ENCODE measurements at places on chromosomes 12 and 14. TPM values are rescaled to one million over a fixed set of nuclear protein-coding genes. Genes with fewer than 3 reads are reported as not detected.

The TSHR gene
- total RNA-seq, result not detected

GRCh38 chr14:72619111-72619571 is 274.8 kb downstream of the DPF3 start:
- no peak for DNase-seq

DNA sequence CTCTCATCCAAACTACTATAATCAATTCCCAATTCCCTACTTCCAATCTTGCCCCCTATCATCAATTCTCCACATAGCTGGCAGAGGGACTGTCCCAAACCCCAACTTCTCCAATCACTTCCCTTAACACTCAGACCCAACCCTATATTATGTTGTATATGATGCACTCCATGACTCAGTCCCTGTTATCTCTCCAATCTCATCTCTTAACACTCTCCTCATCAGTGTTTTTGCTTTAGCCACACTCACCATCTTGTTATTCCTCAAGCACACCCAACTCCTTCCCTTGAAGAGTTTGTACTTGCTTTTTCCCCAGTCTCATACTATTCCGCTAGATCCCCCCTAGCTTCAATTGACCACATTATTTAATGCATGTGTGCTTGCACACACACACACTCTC is 4.9 kb downstream of the RHOJ start:
- no peak for DNase-seq

The ARHGEF40 gene
- 46.0 TPM for total RNA-seq

The LBHD2 gene
- total RNA-seq, result not detected

- no peak for DNase-seq
Measured at GRCh38 chr14:41073544-41073943, 533.1 kb upstream of the LRFN5 start.

The PTPRQ gene
- 0.07 TPM for total RNA-seq

The INHBE gene
- not detected for total RNA-seq

GRCh38 chr12:47860279-47860841 is 40.7 kb upstream of the HDAC7 start:
- no peak for DNase-seq

GRCh38 chr14:21990116-21990515 is 316.5 kb upstream of the OR4E1 start:
- DNase-seq, result peak; percentile 31

DNA sequence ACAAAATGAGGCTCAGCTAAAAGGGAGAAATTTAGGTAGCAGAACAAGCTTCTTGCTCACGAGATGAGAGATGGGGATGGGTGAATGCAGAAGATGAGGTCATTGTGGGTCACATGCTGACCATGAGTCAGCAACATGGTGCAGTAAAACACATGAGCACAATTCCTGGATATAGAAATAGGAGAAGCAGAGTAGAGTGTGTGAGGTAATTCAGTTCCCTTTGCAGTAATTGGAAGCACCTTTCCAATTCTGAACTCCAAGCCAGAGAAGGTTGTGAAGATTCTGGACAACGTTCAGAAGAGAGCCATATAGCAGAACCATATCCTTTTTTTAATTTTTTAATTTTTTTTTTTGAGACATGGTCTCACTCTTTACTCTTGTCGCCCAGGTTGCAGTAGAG is 62.0 kb upstream of the LMNTD1 start:
- DNase-seq, result no peak

DNA sequence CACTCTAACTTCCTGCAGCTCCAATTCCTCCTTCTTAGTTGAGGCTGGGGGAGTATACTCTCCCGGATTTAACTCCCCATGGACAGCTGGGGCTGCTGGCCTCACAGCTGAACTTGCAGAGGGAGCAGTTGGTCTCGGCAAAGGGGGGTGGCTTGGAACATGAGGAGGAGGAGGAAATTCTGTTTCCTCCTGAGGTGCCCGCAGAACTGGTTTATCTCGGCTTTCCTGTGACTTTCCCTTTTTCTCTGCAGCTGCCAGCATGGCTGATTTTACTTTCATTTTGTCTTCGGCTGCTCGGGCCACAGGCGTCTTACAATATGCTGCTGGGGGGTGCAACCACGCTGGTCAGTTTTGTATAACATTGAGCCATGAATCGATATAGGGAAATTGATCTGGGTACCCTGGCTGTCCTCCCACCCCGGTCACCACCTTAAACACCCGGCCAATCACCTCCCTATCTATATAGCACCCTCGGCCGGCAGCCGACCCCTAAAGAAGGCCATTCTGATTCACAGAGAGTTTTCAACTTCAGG is 1317.6 kb downstream of the TMEM121 start:
- no peak for DNase-seq

- no peak for DNase-seq
Measured at GRCh38 chr12:53097207-53097563, 282 bp upstream of the IGFBP6 start.

GRCh38 chr12:104591257-104591885 is 134.6 kb downstream of the CHST11 start:
- DNase-seq, result no peak

DNA sequence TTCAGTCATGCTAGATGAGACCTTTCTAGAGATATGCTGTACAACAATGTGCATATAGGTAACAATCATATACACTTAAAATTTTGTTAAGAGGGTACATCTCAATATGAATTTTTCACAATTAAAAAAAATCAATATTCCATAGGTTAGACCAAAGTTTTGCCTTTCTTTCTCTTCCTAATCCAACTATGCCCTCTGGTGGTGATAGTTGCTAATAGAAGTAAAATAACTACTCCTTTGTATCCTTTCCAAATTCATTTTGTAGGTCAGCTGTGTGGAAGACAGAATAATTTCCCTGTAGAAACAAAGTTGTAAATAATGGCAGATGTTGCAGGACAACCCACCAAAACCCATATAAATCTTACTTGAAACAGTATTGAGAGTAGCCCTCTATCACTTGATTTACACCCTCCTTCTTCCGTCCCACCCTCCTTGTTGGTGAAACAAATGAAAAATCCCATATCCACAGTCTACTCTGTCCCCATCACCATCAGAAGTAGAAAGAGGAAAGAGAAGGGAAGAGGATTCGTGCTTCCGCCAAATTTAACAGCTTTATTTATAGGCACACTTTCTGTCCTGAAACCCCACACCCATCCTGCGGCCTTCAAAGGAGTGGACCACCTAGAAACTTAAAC is 34.2 kb upstream of the KICS2 start:
- peak; percentile 77 for DNase-seq

DNA sequence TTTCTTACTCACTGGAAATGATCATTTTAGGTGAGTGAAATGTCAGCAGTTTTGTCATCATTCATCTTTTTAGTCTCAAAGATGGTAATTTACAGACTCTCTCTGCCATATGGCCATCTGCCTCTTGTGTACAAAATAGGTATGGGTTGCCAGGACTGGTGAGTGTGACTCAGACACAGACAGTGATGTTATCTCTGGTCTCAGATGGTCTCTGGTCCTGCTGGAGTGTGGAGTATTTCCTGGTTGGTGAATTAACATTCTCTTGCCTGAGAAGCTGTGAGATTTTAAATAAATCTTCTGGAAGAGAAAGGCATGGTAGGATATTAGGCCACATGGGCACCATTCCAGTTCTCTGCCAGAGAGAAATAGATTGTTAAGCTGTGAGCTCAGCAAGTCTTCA is 207.0 kb downstream of the ATP23 start:
- no peak for DNase-seq

GRCh38 chr12:91555436-91556415 is 373.1 kb upstream of the DCN start:
- DNase-seq, result no peak

GRCh38 chr14:99268810-99269707 is 2.9 kb downstream of the BCL11B start:
- peak; percentile 32 for DNase-seq

- DNase-seq, result no peak
Measured at GRCh38 chr12:25723336-25723735, 170.3 kb upstream of the LMNTD1 start.

- no peak for DNase-seq
Measured at GRCh38 chr14:26636561-26636960, 38.7 kb upstream of the NOVA1 start.

The RTN1 gene
- total RNA-seq, result 18.6 TPM

- no peak for DNase-seq
Measured at GRCh38 chr12:132529906-132530305, 40.0 kb downstream of the FBRSL1 start.

GRCh38 chr12:108567406-108568337 is 5.3 kb downstream of the ISCU start:
- DNase-seq, result no peak

GRCh38 chr14:24911324-24912109 is 138.4 kb downstream of the STXBP6 start:
- DNase-seq, result no peak

DNA sequence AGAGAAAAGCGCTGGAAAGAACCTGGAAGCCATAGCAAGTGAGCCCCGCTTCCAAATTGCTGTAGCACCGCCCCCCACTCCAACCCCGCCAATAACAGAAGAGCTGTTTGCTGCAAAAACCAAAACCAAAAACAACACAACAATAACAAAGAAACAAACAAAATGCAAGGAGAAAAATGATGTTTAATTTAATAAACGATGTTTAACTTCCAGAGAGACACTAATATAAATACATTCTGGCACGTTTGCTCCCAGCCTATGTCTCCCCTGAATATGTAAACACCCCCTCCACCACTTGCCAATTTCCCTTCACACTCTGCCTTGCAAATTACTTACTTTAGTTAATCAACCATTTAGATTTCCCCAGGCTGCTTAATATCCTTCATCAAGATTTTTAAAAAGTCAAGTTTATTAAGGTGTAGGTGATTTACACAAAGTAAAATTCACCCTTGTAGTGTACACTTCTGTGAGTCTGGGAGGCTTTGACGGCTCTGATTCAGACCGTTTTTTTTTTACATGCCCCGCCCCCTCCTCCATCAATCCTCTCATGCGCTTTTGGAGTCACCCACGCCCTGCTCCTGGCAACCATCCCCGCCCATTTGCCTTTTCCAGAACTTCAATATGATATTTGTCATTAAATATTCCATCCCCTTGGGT is 482 bp upstream of the IFI27L2 start:
- DNase-seq, result peak; percentile 75

The CCDC88C gene
- total RNA-seq, result 17.8 TPM

DNA sequence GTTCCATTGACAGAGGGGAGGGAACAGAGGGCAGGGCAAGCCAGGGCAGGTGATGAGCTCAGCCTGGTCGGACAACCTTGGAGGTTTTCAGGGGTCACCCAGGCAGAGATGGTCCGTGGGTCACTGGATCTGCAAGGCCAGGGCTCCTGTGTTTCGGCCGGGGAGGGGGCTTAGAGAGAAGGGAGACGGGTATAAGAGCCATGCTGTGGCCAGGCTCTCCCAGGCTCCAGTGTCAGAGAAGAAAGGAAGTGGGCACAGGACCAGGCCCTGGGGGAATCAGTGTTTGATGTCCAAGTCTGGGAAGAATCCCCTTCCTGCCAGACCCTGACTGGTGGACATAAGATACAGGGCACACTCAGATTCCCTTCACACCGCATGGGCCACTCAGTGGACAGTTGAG is 36.9 kb downstream of the DIO3 start:
- DNase-seq, result no peak

GRCh38 chr12:30870491-30871265 is 55.9 kb upstream of the TSPAN11 start:
- no peak for DNase-seq

- no peak for DNase-seq
Measured at GRCh38 chr12:68612697-68613096, 2.0 kb downstream of the RAP1B start.

DNA sequence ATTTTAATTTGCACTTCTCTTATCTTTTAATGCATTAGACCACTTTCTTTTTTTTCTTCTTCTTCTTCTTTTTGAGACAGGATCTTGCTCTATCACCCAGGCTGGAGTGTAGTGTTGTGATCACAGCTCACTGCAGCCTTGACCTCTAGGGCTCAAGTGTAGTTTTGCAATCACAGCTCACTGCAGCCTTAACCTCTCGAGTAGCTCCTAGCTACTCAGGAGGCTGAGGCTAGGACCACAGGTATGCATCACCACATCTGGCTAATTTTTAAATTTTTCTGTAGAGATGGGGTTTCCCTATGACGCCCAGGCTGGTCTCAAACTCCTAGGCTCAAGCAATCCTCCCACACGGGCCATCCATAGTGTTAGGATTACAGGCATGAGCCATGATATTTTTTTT is 12.7 kb downstream of the TMED8 start:
- DNase-seq, result no peak

DNA sequence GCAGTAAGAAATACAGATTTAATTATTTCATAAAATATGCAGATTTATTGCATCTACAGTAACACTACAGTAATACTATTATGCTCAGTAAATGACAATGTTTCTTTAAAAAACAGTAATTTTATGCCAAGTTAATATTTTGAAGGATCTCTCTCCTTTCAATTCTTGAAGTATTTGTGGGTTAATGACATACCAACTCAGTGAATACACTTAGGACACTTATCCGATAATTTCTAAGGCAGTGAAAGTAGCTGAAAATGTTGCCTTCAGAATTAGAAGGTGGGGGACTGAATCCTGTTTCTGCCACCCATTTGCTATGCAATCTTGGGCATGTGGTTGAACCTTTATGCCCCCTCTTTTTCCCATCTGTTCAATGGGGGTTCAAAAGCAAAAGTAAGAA is 24.8 kb upstream of the IFNG-AS1 start:
- no peak for DNase-seq

The PDZRN4 gene
- 0.09 TPM for total RNA-seq

The RNASE9 gene
- not detected for total RNA-seq
